ENCODE measurements at places on chromosomes 7 and 10.

DNA sequence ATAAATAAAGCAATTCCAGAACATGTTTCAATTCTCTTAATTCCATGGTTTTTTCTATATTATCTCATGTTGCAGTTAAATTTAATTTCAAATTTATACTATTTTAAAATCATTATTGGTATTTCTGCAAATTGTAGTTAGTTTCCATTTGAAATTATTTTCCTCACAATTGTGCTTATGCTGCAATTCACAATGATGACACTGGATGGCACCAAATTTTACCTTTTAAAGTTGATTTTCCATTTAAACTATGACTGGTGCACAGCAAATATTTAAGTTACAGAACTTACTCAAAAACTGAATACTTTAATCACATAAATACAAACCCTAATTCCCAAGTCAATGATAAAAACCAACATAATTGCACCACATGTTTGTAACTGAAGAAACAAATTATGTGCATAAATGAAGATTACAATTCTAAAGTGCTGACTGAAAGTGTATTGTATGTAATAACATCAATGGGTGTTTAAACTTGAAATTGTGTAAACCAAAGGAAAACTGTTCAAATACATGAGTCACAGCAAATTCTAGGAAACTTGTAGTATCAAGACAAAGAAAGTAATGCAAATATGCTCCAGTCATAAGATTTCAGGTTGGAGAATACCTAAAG lies 75.3 kb upstream of the AASS start:
- DNase-seq: no peak

GRCh38 chr10:72034040-72034499 lies 54.3 kb downstream of the SPOCK2 start:
- no peak for DNase-seq

DNA sequence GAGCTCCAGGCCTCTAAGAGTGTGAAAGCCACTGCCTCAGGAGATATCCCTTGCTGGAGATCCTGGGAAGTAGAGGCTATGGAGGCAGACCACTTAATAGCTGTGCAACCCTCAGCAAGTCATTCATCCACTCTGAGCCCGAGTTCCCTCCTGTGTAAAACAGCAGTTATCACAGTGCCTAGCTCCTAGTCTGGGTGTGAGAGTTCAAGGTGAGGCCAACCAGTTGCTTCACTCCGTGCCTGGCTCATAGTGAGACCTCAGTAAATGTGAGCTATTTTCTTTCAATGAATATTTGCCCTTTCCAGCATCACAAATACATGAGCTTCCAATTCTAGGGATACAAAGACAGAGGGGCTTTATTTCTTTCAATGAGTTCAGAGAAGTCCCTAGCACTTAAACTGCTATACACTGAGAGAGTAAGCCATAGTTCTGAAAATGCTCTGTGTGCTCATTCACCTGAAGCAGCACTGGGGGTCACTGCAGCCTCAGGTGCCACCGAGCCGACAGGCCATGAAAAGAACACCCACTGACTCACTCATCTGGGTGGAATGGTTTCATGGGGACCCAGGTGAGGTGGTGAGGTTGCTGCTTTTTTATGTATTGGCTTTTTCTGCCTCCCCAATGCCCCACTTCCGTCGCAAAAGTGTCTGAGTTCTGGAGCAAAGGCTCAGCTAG lies 259.8 kb downstream of the KCNMA1 start:
- no peak for DNase-seq

DNA sequence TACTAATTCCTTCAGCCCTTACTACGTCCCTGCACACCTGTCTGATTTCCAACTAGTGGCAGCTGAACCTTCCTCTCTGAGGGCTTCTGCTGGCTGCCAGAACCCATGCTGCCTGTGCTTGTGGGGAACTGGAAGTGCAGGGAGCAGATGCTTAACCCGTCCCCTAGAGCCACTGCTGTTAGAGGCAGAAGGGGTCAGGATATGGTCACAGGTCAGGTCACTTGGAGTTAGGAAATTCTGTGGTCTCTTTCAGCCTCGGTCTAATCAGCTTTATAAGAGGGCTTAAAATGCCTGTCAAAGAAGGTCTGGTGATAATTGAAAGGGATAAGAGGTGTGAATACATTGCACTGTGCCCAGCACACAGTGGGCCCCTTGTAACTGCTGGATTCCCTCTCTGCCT lies 82.0 kb downstream of the PLPP4 start:
- no peak for DNase-seq

DNA sequence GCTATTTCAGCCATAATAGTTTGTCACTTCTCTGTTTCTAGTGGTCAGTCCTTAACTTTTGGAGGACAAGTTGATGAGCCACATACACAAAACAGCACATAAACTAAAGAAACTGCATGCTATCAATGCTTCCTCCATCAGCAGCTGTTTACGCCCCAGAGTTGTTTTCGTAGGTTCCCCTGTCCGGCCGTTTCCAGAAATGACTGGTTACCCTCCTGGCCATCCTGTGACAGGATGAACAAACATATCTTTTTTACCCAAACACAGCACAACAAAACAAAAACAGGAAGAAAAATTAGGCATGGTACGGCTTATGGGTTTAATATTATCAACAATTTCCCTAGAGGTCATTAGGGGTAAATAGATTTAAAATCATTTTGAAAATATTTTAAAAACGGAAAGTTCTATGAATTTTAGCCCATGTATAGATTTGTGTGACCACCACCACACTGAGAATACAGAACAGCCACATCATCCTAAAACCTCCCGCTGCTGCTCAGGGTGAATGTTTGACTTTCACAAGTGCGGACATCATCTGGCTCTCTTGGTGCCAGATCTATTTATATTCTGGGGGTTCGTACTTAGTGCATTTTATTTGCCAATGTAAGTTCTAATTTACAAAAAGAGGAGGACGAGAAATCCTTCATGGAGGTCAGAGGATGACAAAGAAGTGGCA lies 74.8 kb downstream of the HIPK2 start:
- no peak for DNase-seq

DNA sequence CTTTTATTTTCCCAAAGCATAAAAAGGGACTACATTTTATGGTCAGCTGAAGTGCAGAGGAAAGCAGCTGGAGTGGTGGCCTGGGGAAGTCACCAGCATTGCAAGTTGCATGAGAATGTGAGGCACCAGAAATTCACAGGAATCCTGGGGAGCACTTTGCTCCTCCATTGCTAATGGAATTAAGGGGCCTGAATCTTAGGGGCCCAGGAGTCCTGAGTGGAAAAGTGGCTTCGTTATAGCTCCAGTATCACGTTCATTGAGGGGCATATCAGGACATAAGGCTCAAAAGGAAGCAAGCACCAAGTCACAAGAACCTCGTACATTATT lies 53.0 kb upstream of the LRRC17 start:
- DNase-seq: no peak

DNA sequence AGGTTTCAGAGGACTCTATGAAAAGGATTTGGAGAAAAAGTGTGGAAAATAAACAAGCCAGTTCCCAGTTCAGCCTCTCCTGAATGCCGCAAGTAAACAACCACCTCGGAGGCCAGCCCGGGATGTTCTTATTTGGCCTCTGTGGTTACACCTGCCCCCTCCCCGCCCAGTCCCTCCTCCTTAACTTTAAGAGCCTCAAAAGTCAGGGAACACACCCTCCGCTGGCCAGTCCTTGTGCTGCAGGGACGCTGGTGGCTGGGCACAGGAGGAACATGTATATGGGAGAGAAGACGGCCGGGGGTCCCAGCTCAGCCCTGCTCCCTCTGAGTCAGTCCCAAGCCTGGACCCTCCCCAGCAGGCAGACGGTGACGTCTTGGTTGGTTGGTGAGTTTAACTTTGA lies 6.1 kb downstream of the CHST3 start:
- DNase-seq: no peak

DNA sequence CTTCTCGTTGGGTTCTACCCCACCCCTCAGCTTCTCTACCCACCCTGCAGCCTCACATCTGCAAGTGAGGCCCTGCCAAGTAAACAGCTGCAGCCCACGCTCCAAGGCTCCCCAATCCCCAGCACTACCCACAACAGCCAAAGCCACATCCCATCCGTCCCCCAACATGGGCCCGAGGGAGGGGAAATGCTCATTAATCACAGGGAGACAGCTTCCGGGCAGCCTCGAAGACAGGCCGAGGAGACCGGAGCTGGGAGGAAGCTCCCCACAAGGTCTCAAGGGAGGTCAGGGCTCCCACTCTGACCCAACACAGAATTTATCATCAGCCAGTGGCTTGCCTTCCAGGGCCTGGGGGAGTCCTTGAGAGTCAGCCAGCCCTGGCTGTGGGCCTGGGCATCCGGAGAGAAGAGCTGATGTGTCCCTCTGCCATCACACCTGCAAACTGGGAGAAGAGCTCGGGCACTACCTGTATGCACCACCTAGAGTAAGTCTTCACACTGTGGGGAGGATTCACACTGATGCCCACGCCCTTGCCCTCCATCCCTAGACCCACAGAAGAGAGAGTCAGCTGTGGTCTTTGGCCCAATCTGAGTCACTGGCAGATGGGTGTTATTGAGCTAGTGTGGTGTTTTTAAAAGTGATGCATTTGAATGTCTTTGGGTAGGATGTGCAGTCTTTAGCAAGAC lies 115.5 kb upstream of the ZMIZ1 start:
- no peak for DNase-seq

DNA sequence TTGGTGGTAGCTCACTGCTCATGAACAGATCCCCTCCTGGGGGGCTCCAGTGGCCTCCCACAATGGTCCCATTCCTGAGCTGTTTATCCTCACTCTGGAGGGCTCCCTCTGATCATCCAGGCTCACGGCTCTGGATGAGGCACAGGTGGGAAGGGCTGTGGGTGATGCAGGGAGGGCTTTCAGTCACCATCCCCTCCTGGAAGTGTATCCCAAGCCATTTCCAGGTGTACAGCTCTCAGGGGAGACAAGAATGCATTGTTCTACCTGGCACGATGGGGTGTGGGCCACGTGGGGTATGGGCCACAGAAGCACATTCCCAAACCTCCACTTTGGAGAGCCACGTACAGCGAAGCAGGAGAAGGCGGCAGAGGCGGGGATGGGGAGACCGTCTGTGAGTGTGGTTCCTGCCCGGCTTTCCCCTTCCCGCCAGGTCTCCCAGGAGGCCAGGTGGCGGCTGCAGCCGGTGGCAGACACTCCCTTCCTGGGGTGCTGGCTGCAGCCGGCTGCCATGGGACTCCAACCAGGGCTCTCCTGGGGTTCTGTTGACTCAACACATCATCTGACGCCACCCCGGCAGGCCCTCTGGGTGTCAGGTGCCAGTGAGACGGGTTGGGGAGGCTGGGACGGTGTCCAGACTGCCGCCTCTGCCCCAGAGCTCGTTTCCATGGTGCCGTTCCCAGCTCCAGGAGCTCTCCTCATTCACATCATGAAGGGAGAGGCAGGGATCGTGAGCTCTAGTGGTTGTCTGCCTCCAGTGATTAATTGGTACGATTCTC lies 169.7 kb upstream of the RHEB start:
- no peak for DNase-seq

Measured in stimulated activated naive CD8-positive, alpha-beta T cell treated with anti-CD3 and anti-CD28 coated beads, Interleukin-15, amount 100 ng/mL, for 72 hours (primary cell).